Hair follicle dermal papilla cell (primary cell): ENCODE measurements at places on chromosomes 13 and 19. TPM values are rescaled to one million over a fixed set of nuclear protein-coding genes. Genes with fewer than 3 reads are reported as not detected.

KLK15 gene
- not detected in 2 replicates for total RNA-seq

IL11 gene
- total RNA-seq, result 1.8 and 3.9 TPM in 2 replicates

CABP5 gene
- not detected in 2 replicates for total RNA-seq

TSHZ3 gene
- total RNA-seq, result 21.5 and 21.7 TPM in 2 replicates

C19orf67 gene
- not detected in 2 replicates for total RNA-seq

SMIM44 gene
- not detected in 2 replicates for total RNA-seq

ICAM5 gene
- 1.5 TPM in 1 of 2 replicates, not detected in the other for total RNA-seq

DOCK6 gene
- 15.9 and 19.3 TPM in 2 replicates for total RNA-seq

FCER2 gene
- total RNA-seq, result not detected in 2 replicates

GPATCH1 gene
- total RNA-seq, result 6.2 and 7.5 TPM in 2 replicates

URAD gene
- total RNA-seq, result not detected in 2 replicates

CLEC17A gene
- total RNA-seq, result not detected in 2 replicates

PSPC1 gene
- total RNA-seq, result 52.1 and 55.0 TPM in 2 replicates

SULT2B1 gene
- total RNA-seq, result 0.36 TPM in 1 of 2 replicates, not detected in the other

LILRA1 gene
- not detected in 2 replicates for total RNA-seq

CRX gene
- not detected in 2 replicates for total RNA-seq

ZNF554 gene
- total RNA-seq, result 3.8 and 4.4 TPM in 2 replicates

GIPR gene
- 0.49 TPM in 1 of 2 replicates, not detected in the other for total RNA-seq

CEACAM3 gene
- total RNA-seq, result not detected in 2 replicates

SOHLH2 gene
- 0.36 and 0.49 TPM in 2 replicates for total RNA-seq

IGSF23 gene
- total RNA-seq, result not detected in 2 replicates

CEACAM7 gene
- total RNA-seq, result not detected in 2 replicates

ZNF682 gene
- 1.8 and 2.8 TPM in 2 replicates for total RNA-seq

RETN gene
- not detected in 2 replicates for total RNA-seq

ZNF560 gene
- total RNA-seq, result 1.5 and 2.6 TPM in 2 replicates

LSR gene
- total RNA-seq, result 0.36 and 0.49 TPM in 2 replicates

PODNL1 gene
- 7.2 and 11.5 TPM in 2 replicates for total RNA-seq

CACNA1A gene
- 19.3 and 23.5 TPM in 2 replicates for total RNA-seq

ZNF566 gene
- total RNA-seq, result 8.8 and 11.4 TPM in 2 replicates

CD320 gene
- 18.2 and 24.7 TPM in 2 replicates for total RNA-seq

GPR12 gene
- total RNA-seq, result not detected in 2 replicates

SLC8A2 gene
- 0.97 TPM in 1 of 2 replicates, not detected in the other for total RNA-seq

LIG1 gene
- total RNA-seq, result 6.3 and 7.5 TPM in 2 replicates

COMMD6 gene
- 12.5 and 19.9 TPM in 2 replicates for total RNA-seq

KLK12 gene
- total RNA-seq, result not detected in 2 replicates

RXFP2 gene
- total RNA-seq, result not detected in 2 replicates

APLP1 gene
- total RNA-seq, result 13.8 and 16.4 TPM in 2 replicates

FSD1 gene
- 5.7 and 7.8 TPM in 2 replicates for total RNA-seq

MAMSTR gene
- 0.97 and 1.5 TPM in 2 replicates for total RNA-seq

ITGBL1 gene
- 75.8 and 89.6 TPM in 2 replicates for total RNA-seq

EPN1 gene
- 79.2 and 93.9 TPM in 2 replicates for total RNA-seq

ARHGAP45 gene
- total RNA-seq, result 0.65 and 1.5 TPM in 2 replicates

KXD1 gene
- total RNA-seq, result 90.2 and 99.0 TPM in 2 replicates

CGB3 gene
- not detected in 2 replicates for total RNA-seq

GARIN5A gene
- total RNA-seq, result 0.32 TPM in 1 of 2 replicates, not detected in the other

LRRC8E gene
- 13.7 and 13.8 TPM in 2 replicates for total RNA-seq

ZNF555 gene
- 8.5 and 8.9 TPM in 2 replicates for total RNA-seq

NKPD1 gene
- total RNA-seq, result not detected in 2 replicates

TMEM238 gene
- 0.16 TPM in 1 of 2 replicates, not detected in the other for total RNA-seq

DCLK1 gene
- total RNA-seq, result 14.9 and 21.1 TPM in 2 replicates

GAPDHS gene
- not detected in 2 replicates for total RNA-seq

CEBPA gene
- total RNA-seq, result 0.97 and 1.6 TPM in 2 replicates

YJEFN3 gene
- 0.24 and 0.49 TPM in 2 replicates for total RNA-seq

TICAM1 gene
- total RNA-seq, result 5.6 and 6.7 TPM in 2 replicates

OR10H1 gene
- not detected in 2 replicates for total RNA-seq

AMER2 gene
- not detected in 2 replicates for total RNA-seq

KLF16 gene
- total RNA-seq, result 17.5 and 18.0 TPM in 2 replicates

NBEA gene
- total RNA-seq, result 5.7 and 7.3 TPM in 2 replicates

FBXO27 gene
- total RNA-seq, result 2.8 and 3.4 TPM in 2 replicates
